IMR-90 (cell line): ENCODE measurements at places on chromosomes 11 and 22. TPM values are rescaled to one million over a fixed set of nuclear protein-coding genes. Genes with fewer than 3 reads are reported as not detected.

Gene GNAZ
- 1.9 and 2.5 TPM in 2 replicates for total RNA-seq

Gene FGF4
- not detected in 2 replicates for total RNA-seq

Gene ZFP91
- total RNA-seq: 25.3 and 43.0 TPM in 2 replicates

Gene OR8A1
- not detected in 2 replicates for total RNA-seq

Gene DDI1
- total RNA-seq: not detected in 2 replicates

Gene OR51B5
- total RNA-seq: 0.54 and 0.56 TPM in 2 replicates

Gene RAG1
- total RNA-seq: 0.56 and 0.72 TPM in 2 replicates

Gene OSM
- total RNA-seq: not detected in 2 replicates

Gene SAA4
- not detected in 2 replicates for total RNA-seq

Gene FOLR3
- 0.36 TPM in 1 of 2 replicates, not detected in the other for total RNA-seq

Gene CRYBB3
- not detected in 2 replicates for total RNA-seq

Gene DCPS
- total RNA-seq: 18.6 and 19.7 TPM in 2 replicates

Gene TPBGL
- not detected in 2 replicates for total RNA-seq

Gene TKFC
- total RNA-seq: 8.9 and 10.4 TPM in 2 replicates

Gene SMC1B
- not detected in 2 replicates for total RNA-seq

Gene TTC38
- 52.3 and 74.2 TPM in 2 replicates for total RNA-seq

DNA sequence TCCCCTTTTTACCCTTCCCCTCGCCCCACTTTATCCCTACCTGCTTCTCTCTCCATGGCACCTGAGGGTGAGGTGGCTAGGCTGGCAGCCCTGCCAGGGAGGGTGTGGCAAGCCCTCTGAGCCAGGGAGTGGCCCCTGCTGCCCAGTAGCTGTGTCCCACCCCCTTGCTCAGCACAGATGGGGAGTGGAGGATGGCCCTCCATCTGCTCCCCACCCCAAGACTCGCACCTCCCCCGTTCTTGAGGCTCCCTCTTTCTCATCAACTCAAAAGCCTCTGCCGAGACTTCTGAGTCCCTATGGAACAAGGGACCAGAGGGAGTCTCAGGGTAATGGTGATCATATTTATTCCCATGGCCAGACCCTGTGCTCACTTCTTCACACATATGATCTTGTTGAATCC is 1.7 kb downstream of the TMEM151A start:
- DNase-seq: no peak

DNA sequence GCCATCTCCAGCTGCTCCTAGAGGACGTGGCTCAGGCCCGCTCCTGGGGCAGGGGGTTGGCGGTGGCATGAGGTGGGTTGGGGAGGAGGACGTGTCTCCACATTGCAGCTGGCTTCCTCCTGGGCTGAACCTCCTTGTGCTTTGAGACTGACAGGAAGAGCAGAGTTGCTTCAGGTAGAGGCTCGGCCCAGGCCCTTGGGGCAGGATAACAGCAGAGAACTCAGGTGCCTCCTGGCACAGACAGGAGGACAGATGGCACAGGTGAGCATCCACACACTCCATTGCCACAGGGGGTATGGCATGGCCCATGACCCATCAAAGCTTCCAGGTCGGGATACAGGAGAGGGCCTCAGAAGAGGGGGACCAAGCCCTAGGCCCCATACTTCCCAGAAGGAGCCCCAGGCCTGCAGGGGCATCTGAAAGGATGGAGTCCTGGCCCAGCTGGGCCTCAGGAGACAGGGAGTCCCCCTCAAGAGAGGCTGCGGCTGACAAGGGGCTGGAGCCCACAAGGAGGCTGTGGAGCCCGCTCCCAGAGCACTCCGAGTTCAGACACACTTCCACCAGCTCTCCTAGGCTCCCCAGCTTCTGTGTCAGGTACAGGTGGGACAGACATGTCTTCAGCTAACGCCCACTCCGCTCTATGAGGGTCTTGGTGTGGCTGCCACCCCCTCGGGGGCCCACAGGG is 2.0 kb upstream of the KLHL35 start:
- DNase-seq: no peak

- DNase-seq: peak; percentile 5
These were observed 103.4 kb upstream of the NECTIN1 start for GRCh38 chr11:119832202-119832935.

DNA sequence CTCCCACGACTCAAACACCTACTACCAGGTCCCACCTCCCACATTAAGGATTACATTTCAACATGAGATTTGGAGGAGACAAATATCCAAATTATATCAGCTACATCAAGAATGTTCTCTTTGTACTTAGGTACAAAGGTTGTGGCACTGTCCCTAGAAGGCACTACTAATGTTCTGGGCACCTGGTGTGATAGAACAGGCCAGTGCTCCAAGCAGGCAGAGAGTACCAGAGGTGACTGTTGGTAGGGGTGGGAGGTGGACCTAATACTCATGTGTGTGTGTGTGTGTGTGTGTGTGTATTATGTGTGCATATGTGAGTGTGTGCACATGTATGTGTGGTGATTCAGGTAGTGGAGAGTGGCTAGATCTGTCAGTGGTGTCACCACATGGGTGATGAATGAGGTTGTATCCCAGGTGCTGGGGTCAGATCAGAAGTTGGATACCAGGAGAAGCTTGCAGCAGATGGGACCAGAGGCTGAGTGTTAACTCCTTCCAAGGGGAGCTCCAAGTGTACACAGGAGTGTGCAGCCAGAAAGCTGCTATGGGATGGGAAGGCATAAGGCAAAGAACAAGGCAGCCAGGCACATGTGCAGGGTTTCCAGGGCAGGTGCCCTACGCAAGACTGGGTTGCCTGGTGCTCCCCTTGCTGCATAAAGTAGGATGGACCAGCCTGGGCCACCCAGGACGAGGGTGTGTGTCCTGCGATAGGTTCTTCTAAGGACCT is 17.7 kb upstream of the NNMT start:
- no peak for DNase-seq

- DNase-seq: no peak
These were observed 82.6 kb upstream of the CSNK2A3 start for GRCh38 chr11:11435635-11436034.

GRCh38 chr11:2950825-2951224 is 21.6 kb upstream of the PHLDA2 start:
- DNase-seq: peak; percentile 28

- no peak for DNase-seq
These were observed 14.7 kb downstream of the MIAT start for GRCh38 chr22:26672060-26672471.

DNA sequence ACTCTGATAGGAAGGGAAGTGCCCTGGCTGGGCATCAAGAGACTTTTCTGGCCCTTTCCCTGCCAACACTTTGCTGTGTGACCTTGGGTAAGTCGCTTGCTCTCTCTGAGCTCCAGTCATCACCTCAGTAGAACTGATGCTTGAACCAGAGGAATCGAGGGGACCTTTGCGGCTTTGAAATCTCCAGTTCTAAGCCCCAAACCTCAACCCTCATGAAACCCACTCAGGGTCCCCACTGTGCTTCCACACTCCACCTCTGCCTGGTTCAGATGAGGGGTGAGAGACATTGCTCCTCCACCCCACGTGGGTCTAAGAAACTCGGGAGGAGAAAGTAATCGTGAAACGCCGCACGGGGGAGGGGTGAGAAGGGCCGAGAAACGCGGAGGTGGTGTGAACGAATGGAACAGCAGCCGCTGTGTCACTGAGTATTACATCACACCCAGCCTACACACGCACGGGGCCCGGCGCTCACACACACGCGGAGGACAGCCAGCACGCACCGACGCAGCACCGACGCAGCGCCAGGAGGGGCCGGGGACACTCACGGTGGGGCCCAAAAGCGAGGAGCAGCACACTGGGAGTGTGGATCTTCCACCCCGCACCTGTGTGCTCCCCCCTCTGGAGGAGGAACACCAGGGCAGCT is 4.3 kb downstream of the RTN4RL2 start:
- DNase-seq: peak; percentile 41

- DNase-seq: no peak
These were observed 28.5 kb upstream of the BAIAP2L2 start for GRCh38 chr22:38138961-38139360.

GRCh38 chr11:61174949-61175348 is 13.7 kb upstream of the VPS37C start:
- DNase-seq: no peak

GRCh38 chr11:93143800-93144199 is 54.0 kb downstream of the SLC36A4 start:
- peak; percentile 33 for DNase-seq

GRCh38 chr11:75918331-75918730 is 103.3 kb downstream of the UVRAG start:
- no peak for DNase-seq

DNA sequence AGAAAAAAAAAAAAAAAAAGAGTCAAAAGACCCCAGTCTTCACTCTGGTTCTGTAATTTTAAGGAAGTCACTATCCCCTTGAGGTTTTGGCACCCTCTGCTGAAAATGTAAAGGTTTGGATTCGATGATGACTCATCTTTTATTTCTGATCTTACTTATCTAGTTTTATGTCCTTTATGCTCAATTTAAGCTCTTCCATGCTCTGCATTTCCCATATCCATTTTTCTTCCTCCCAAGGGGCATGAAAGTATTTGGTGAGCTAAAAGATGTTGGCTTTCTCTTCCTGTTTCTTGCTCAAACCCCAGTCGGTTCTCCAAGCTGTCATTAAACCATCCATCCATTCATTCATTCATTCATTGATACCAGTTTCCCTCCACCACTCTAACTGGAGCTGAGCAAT is 61.0 kb upstream of the CDON start:
- no peak for DNase-seq

GRCh38 chr11:25377466-25377865 is 880.6 kb downstream of the LUZP2 start:
- DNase-seq: no peak

- DNase-seq: no peak
These were observed 14.1 kb downstream of the TMPRSS13 start for GRCh38 chr11:117914991-117915618.
